AG09309 (cell line): ENCODE measurements at places on chromosomes 4 and X.
A peak's percentile ranks its signal among the peaks of the same experiment; 100 is the strongest.

DNA sequence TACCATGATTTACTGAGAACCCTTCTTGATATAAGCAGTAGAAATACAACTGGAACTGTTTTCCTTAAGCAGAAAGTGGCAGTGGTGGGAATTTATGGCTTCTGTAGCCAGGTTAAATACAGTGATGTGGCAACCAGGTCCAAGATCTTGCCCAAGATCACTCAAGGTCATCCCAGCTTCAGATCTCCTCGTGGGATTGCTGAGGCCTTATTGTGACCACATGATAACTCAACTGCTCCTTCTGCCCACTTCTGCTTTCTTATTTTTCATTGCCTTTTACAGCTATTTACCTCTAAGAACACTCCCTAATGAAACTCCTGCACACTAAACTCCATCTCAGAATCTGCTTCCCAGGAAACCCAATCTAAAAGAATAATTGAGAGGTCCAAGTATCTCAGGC lies 12.4 kb upstream of the CYBB start:
- no peak for DNase-seq

DNA sequence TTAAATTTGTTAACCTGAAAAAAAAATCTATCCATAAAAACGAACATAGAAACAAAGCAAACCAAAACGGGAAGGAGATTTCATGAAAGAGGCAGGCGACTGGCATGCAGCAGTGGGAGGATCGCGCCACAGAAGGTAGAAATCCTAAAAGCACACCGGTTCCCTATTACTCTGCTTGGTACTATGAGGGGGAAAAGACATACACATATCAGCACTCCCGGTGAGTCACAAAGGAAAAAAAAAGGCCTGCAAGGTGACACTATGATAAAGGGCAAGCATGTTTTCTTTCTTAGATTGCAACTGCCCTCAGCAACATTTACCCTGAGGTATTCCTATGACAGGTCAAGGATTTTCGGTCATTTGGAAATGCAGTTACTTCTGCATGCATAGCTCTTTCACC lies 60.6 kb upstream of the NAP1L5 start:
- no peak for DNase-seq

GRCh38 chrX:2614911-2615310 lies 76.2 kb upstream of the CD99 start:
- peak; percentile 73 for DNase-seq

GRCh38 chr4:27775156-27775555 lies 914.5 kb downstream of the STIM2 start:
- no peak for DNase-seq

GRCh38 chr4:36164900-36165630 lies 79.2 kb downstream of the ARAP2 start:
- DNase-seq, result no peak

DNA sequence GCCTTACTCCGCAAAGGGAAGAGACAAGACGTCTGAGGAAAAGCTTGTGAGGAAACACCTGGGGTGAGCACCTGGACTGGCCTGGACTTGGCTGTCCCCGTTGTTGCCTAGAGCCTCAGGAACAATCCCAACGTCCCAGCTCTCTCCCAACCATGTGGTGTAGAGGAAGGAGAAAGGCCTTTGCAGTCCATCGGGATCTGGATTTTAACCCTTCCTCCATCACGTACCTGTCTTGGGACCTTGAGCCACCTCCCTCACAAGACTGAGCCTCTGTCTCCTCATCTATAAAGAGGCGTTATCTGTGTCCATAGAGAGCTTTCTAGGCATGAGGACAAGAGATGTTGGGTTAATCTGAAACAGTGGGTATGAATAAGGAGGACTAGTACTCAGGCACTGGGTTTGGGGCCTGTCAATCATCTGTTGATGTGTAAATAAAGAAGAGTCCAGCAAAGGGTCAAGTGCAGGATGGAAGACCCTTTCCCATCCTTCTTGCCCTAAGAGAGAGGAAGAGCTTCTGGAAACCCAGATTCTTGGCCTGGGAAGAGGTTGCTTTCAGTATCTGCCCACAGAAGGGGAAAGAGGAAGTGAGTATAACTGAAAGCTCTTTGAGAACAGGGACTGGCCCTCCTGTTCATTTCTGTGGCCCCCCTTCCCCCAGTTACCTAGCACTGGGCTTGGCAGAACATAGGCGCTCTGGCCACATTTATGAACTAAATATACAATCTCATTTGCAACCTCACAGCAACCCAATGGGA lies 137.1 kb downstream of the PJA1 start:
- no peak for DNase-seq

- no peak for DNase-seq
Measured at GRCh38 chr4:171430495-171430894, 382.7 kb upstream of the GALNTL6 start.

DNA sequence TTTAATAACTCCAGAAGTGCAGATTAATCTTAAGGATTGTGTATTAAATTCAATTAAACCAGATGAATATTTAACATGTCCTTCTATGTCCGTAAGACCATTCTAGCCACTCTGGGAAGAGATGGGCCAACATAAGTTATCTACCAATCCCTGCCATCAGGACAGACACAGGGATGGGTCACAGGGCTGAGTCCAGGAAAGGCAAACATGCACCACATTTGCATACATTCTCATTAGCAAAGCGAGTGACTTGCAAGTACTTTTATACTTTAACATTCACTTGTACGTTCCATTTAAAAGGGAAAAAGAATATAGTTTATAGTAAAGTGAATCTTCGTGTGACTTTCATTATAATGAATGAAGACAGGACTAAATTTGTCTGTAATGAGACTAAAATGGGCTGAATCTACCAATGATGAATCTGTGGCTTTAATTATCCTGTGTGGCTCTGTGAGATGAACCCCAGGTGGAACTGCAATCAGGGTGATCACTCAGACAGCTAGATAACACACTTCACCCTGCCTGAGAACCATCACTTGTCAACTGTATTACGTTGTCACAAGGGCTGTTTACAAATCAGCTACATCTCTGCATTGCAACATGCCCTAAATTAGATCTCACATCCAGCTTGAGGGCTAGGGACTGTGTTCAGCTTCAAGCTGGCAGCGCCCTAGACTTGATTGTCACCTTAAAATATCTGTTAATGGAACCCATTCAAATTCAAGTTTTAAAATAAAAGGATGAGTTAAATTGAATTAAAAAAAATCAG lies 77.2 kb downstream of the SH3KBP1 start:
- DNase-seq, result no peak

DNA sequence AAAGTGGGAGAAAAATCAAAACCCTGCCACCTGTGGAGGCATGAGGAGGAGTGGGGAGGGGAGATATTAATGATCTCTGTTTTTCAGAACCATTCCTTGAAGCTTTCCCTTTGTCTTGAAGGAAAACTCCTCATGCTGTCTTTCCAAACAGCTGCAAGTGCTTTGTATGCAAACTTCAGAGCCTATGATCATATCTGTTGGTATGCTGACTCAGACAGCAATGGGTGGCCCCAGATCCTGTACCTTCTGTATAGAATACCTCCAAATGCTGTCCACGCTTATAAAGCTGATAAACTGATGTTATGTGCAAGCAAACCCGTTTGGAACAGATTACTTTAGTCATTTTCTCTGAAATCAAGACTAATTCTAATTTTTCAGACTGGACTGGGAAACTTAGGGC lies 31.9 kb downstream of the BMP15 start:
- no peak for DNase-seq

GRCh38 chrX:148599404-148599803 lies 99.0 kb downstream of the AFF2 start:
- no peak for DNase-seq

- no peak for DNase-seq
Measured at GRCh38 chrX:105701310-105702052, 120.9 kb upstream of the NRK start.

GRCh38 chrX:149322316-149322715 lies 182.8 kb downstream of the IDS start:
- DNase-seq, result no peak

- DNase-seq, result no peak
Measured at GRCh38 chrX:150363561-150364346, 637 bp downstream of the MAMLD1 start.

DNA sequence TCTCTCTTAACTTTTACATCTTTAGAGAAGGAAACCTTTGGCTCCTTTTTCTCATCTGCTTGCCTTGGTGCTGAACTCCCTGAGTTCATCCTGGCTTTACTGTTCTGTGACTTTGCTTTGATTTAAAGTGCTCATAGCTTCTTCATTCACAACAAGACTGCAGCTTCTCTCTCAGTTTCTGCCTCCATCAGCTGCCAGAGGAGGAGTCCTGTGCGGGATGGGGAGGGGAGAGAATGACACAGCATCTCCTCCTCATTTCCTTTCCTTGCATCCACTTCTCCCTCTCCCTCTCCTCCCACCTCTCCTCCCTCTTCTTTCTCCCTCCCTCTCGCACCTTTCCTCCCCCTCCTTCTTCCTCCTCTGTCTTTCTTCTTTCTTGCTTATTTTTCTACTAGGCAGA lies 42.0 kb downstream of the CBLL2 start:
- no peak for DNase-seq

DNA sequence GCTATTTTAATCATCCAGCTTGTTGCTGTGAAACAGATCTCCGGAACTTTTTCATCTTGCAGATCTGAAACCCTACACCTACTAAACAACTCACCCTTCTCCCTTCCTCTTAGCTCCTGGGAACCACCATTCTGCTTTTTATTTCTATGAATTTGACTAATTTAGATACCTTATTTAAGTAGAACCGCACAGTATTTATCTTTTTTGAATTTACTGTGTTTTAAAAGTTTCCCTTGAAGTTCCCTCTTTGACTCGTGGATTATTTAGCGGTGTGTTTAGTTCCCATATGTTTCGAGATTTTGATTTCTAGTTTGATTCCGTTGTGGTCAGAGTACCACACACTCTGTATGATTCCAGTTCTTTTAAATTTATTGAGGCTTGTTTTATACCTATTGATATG lies 44.6 kb downstream of the EIF2S3 start:
- no peak for DNase-seq

- DNase-seq, result no peak
Measured at GRCh38 chr4:94848326-94848725, 90.6 kb downstream of the BMPR1B start.

DNA sequence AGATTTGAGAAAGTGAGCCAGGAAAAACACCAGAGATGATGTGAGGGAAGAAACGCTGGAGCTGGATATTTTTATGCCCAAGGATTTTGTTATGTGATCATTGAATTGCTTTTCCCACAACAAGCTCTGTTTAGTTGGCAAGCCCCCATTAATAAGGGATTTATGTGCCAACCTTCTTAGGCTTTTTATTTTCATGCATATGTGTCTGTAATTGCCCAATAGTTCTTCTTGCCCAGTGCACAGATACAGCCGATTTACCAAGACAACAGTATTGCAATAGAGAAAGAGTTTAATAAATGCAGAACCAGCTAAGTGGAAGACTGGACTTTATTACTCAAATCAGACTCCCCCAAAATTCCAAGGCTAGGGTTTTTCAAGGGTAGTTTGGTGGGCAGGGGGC lies 57.7 kb downstream of the TRIM2 start:
- DNase-seq, result no peak

DNA sequence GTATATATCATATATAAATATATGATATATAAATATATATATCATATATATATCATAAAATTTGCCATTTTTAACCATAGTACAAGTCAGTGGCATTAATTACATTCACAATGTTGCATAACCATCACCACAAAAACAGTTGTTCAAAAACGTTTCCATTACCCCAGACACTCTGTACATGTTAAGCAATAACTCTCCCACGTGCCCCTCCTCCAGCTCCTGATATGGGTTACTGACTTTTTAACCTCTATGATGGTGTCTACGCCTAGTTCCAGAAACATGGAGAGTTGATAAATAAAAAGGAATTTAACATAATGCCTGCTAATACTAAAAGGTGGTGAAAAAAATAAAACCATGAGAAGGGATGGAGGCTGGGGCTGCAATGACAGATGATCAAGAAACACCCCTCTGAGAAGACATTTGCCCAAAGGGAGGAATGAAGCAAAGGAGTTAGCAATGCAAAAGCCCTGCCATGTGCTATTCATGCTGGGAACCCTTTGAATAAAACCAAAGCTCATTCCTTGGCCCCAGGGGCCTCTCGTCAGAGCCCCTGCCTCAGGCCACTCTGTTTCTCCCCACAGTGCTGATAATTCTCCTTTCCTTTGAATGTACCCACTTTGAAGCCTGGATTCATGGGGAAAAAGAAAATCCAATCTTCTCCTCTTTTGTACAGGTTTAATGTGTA lies 144.3 kb downstream of the NWD2 start:
- DNase-seq, result no peak

DNA sequence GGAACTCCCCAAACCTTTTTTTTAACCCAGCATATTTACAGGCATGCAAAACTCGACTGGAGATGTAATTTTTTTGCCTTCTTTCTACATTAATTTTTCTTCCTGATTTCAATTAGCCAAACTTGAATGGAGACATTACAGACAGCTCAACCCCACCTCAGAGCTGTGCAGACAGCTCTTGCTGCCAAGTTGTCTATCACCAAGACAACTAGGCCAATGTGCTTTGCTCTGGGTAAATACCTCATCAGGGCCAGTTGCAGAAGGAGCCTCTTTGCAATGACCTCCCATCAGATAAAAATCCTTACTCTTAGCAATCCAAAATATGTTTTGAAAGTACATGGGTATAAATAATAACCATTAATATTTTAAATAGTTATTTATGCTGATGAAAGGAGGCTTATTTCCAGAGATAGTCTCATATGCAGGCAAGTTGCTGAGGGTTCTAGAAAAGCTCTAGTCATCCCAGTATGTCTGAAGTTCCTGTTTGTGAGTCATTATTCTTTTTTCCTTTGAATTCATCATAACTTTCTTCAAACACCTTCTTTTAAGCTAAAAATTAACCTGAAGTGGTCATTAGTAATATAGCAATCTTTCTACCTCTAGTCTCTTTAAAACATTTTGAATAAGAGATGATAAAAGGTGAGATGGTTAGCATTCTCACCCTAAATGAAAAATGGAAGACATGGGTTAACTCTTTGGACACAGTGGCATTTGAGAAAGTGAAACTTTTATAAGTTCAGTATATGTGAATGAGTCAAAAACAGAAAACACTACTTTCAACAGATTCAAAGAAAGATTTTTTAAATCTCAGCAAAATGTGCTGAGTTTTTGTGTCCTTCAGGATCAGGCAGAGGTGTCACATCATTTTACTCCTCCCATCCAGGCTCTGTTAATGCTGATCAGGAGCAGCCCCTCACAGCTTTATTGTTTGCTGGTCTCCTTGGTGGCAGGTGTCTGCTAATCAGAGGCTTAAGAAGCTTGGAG lies 475.5 kb upstream of the FGF16 start:
- DNase-seq, result no peak
